EH (cell line): ENCODE measurements at places on chromosomes 5 and 9.

DNA sequence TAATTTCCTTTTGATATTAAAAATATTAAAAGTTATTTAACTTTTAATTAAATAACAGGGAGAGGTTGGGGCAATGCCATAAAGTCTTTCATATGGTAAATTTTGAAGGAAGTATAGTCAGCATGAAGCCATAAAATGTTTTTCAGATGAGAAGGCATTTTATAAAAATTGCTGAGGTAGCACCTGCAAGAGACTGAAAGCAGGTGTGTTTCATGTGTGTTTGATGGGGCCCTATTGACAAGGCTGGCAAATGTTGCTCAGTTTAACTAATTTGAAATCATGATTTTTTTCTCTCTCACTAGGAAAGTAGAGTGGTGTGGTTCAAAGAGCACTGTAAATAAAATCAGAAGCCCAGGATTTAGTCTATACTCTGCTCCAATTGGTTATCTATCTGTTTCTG is 805.8 kb upstream of the C9orf72 start:
- DNase-seq: no peak

DNA sequence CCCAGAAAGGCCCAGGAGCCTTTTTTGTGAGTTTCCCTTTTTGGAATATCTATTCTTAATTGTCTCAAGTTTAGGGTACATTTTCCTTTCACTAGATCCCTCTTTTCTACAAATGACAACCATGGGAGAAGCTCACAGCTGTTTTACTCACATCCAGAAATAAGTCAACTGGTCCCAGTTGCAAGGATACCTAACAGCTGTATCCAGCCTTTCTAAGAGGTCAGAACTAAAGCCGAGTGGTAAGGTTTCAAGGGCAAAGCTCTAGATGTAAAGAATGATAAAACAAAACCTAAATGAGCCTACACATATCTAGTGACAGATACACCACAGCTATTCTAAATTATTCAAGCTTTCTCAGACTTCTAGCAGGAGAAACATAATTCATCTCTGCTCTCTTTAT is 4.4 kb downstream of the FGF10 start:
- DNase-seq: no peak

DNA sequence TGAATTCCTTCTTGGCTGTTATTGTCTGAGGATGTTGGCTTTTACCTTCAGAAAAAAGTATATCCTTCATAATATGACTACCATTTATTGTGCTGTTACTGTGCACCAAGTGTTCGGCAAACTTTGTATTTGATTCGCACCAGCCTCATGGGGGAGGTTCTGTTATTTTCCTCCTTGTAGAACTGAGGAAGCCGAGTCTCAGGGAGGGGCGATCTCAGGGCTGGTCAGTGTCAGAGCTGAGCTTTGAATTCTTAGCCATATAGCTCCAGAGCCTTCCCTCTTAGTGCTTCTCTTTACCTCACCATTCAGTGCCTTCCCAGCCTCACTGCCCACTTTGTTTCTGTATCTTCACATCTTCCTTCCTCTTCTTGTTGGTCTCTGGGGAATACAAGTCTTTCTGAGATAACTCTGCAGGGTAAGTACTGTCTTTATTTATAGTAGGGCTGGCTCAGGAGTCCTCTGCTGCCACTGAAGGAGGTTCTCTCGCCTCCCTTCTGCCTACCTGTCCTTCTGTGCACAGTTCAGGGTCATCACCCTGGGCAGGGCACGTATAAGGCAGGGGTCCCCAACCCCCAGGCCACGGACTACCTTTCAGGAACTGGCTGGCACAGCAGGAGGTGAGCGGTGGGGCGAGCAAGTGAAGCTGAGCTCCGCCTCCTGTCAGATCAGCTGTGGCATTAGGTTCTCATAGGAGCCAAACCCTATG is 48.4 kb downstream of the GALNT10 start:
- no peak for DNase-seq

DNA sequence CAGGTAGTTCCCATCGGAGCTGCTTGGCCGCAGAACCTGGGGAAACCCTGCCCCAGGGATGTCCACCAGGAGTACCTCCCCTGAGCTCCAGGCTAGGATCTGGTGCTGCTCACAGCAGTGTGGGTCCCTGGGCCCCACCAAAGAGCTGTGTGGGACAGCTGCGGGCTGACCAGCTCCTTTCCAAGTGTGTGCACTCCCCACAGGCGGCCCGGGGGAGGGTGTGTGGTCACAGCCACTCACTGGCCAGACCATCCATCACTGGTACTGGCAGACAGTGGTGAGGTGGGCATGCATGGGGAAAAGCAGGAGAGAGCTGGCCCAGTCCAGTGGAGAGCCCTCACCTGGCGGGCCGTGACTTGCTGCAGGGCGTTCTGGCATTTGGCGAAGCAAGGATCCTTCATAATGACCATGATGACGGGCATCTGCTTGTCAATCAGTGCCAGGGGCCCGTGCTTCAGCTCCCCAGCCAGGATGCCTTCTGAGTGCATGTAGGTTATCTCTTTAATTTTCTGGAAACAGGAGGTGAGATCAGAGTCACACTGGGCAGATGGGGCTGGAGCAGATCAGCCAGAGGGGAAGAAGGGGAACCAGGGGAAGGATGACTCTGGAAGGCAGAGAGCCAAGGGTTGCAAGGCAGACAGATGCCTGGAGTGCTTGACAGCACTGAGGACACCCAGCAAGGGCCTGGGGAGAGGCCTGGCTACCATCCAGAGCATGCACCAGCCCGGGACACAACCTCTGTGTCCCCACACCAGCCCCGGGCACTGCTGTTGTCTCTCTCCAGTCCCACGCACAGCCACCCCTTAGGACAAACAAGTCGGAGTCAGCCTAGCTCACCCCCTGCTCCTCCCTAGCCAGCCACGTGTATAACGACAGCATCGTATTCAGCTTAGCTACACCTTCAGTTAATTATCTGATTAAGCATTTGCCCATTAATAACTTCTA is 12.8 kb upstream of the MAPK9 start:
- no peak for DNase-seq

DNA sequence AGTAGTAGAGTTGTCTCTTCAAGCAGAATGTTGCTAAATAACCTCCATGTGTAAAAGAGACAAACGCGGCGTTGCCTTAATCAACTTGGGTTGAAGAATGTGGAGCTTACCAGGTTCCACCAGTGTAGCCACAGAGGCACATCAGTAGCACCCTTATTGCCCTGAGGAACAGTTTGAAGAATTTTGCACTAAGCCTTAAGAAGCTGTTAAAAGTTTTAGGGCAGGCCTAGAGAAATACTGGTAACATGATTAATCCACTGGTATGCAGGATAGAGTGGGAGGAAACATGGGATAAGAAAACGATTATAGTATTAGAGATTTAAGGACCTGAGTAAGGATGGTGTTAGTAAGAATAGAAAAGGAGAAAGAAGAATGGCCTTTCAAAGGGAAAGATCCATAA is 100.6 kb downstream of the ZCCHC7 start:
- peak; percentile 51 for DNase-seq

GRCh38 chr5:124309241-124309980 is 437.0 kb downstream of the ZNF608 start:
- no peak for DNase-seq

DNA sequence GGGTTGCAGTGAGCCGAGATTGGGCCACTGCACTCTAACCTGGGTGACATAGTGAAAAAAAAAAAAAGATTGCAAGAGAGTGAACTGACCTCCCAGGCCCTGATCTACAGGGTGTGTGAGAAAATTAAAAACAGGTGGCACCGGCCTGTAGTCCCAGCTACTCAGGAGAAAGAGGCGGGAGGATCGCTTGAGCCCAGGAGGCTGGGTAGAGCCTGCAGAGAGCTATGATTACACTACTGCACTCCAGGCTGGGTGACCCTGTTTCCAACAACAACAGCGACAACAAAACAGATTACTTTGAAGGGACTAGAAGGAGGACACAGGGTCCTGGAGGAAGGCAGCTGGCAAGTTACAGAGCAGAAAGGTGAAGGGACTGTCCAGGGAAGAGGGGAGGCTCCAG is 42.2 kb upstream of the FABP6 start:
- DNase-seq: peak; percentile 50

GRCh38 chr5:14630671-14631070 is 33.8 kb upstream of the OTULIN start:
- no peak for DNase-seq

GRCh38 chr5:71652349-71652748 is 65.2 kb downstream of the MCCC2 start:
- no peak for DNase-seq

DNA sequence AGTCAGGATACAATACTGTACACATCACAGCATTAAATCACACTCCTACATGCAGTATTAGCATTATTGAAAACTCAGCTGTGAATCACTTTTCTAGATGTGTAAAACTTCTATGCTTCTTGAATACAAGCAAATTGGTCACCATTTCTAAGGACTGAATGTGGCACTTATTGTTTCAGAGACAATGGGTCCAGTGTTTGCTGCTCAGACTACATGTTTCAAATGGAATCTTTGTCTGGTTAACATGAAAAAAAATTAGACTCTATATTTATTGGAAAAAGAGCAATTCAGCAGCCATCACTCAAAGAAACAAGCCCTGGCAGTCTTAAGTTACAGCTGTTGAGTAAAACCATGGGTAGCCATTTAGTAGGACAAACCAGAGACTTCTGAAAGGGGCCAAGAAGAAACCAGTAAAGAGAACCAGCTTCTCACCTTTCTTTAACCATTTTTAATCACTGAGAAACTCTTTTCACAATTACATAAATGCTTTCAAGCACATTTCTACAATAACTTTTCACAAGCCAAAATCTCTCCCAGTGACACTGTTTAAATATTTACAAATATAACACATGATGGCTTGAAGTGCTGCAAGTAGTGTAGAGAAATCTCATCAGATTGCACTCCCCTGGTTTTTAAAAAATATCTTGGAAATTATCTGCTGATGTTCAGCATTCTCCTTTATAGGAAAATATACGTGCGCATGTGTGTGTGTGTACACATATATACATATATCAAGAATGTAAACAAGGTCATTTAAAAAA is 35.2 kb downstream of the OR2K2 start:
- no peak for DNase-seq

- peak; percentile 50 for DNase-seq
Observed at GRCh38 chr5:132327252-132327955, 33.2 kb downstream of the SLC22A4 start.

GRCh38 chr5:135883441-135883840 is 12.2 kb downstream of the IL9 start:
- DNase-seq: no peak

GRCh38 chr5:123371575-123372179 is 51.5 kb downstream of the CEP120 start:
- peak; percentile 43 for DNase-seq

DNA sequence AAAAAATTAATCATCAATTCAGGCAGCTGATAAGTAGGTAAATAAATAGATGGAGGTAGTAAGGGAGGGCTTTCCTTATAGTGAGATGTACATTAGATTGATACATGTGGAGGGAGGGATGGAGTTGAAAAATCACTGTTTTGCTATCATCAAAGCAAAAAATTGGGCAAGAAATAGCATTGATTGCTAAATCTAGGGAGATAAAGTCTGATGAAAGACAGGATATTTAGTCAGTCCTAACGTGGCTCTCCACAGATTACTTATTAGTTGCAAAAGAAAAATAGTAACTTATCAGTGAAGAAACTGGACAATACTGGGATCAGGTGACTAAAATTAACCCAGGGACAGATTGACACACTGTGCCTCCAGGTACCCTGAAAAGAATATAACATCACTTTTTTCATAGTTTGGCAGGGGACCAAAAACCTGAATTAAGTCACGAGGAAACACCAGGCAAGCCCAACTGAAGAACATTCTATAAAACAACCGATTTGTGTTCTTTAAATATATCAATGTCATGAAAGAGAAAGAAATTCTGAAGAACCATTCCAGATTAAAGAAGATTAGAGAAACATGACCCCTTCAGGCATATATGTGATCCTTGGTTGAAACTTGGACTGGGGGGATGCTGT is 27.1 kb upstream of the GOLPH3 start:
- no peak for DNase-seq

DNA sequence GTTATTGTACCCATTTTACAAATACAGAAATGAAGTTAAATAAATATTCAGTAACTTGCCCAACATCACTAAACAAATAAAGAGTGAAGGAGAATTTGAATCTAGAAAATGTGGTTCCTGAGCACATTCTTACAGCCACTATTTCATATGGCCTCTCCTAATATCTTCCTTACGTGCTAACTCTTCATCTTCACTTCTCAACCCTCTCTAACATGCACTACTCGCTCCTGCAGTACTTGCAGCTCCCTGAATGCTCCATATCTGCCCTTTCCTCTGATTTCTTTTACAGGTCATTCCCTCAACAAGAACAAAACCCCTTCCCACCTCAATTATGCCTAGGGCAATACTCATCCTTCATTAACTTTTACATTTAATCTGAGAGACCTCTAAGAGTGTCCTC is 711.5 kb downstream of the CETN3 start:
- DNase-seq: no peak

DNA sequence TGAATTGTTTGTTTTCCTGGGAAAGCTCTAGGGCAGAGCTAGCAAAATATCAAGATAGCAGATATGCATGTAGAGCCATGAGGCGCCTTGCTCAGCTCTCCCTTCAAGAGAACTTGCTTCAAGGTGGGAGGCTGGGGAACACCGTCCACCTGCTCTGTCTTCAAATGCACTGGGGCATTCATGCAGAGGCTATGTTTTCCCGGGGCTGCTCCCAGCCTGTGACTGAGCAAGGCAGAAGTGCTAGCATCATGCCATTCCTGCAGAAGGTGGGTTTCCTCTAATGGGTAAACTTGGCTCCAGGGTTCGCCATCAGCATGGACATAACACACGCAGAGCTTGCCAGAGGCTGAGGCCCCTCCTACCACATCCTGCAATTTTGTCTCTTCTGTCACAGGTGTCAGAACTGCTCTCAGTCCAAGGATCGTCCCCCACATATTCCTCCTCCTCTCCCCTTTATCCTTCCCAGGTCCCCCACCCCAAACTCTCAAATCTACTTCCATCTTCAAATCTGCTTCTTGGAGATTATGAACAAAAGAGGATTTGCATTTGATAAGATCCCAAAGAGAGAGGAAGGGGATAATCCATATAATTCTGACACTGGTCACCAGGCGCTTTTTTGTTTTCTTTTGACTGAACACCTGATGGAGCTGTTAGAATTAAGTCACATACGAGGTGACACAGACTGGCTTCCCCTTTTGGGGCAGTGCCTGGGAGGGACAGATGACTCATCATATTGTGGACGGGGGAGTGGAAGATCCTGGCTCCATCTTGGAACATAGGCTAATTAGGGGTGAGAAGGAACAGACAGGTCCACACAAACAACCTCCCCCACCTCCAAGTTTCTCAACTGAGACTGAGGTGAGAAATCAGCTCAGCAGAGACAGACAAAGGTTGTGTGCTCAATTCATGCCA is 85.0 kb upstream of the TAF11L2 start:
- no peak for DNase-seq

DNA sequence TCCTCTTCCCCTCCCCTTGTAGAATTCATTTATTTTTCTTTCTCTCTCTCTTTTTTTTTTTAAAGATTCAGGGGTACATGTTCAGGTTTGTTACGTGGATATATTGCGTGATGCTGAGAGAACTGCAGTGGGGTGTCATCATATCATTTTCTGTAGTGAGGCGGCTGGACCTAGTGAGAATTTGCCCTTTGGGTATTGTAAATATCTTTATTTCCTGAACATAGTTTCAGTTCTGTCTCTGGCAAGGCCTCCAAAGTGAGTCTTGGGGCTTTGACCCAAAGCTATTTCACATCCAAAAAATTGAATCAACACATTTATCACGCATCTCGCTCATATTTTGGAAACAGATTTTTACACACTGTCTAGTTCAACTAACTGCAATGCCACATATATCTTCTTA is 25.4 kb upstream of the MYOT start:
- no peak for DNase-seq
